ENCODE measurements at places on chromosomes 11 and 22.

GRCh38 chr11:46079662-46080061, 41.6 kb downstream of the PHF21A start:
- no peak for DNase-seq

DNA sequence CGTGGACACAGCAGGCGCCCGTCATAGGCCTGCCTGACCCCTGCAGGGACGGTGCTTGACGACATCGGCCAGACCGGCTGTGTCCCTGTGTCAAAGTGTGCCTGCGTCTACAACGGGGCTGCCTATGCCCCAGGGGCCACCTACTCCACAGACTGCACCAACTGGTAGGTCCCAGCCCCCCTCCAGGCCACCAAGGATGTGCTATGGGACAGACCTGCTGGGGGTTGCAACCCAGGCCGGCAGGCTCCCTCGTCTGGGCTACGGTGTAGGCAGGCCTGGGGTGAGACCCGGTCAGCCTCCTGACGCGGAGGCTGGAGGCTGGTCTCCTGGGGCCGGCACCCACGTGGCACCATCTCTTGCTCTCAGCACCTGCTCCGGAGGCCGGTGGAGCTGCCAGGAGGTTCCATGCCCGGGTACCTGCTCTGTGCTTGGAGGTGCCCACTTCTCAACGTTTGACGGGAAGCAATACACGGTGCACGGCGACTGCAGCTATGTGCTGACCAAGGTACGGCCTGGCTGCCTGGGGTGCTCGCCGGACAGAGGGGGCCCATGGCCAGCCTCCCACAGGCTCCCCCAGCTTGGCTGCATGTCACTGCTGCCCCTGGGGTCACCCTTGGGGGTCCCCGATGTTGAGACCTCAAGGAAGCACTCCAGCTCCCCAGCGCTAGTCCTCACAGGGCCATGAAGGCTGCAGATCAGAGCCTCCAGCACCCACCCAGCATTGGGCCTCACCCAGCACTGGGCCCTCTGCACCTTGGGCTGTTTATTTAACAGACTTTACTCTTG, 7.7 kb downstream of the MUC5AC start:
- no peak for DNase-seq

- no peak for DNase-seq
Measured at GRCh38 chr11:68436162-68436888, 24.2 kb upstream of the PPP6R3 start.

GRCh38 chr22:32127904-32128303, 31.2 kb downstream of the C22orf42 start:
- no peak for DNase-seq

DNA sequence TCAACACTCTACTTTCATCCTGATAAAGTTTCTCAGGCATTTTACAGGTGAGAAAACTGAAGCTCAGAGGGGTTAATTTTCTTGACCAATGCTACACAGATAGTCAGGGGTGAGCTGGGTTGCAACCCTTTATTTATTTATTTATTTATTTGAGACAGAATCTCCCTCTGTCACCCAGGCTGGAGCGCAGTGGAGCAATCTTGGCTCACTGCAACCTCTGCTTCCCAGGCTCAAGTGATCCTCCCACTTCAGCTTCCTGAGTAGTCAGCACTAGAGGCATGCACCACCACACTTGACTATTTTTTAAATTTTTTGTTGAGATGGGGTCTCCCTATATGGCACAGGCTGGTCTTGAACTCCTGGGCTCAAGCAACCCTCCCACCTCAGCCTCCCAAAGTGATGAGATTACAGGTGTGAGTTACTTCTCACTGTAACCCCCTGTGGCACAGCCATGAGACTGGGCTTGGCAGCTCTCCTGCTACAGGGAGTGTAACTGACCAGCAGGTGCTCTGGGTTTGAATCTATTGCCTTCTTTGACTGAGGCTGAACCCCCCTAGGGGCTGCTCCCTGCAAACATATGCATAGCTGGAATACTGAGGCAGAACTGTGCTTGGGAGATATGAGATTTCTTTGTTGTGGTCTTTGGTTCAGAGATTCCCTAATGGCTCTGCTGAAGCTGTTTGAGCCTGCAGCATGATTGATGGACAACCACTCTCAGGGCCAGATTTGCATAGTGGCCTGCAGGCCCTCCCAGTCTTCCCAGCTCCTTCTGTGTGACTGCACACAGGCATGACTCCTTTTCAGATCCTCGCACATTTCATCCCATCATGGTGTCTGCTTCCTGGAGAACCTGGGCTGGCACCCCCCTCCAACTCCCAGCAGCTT, 6.1 kb downstream of the C11orf96 start:
- no peak for DNase-seq

Measured in NCI-H748 treated with DMSO at 0.1 percent for 48 hours (cell line).